ENCODE measurements at places on chromosomes 7 and 10.

GRCh38 chr10:79116801-79117723 lies 48.3 kb downstream of the ZMIZ1 start:
- peak; percentile 84 for DNase-seq

DNA sequence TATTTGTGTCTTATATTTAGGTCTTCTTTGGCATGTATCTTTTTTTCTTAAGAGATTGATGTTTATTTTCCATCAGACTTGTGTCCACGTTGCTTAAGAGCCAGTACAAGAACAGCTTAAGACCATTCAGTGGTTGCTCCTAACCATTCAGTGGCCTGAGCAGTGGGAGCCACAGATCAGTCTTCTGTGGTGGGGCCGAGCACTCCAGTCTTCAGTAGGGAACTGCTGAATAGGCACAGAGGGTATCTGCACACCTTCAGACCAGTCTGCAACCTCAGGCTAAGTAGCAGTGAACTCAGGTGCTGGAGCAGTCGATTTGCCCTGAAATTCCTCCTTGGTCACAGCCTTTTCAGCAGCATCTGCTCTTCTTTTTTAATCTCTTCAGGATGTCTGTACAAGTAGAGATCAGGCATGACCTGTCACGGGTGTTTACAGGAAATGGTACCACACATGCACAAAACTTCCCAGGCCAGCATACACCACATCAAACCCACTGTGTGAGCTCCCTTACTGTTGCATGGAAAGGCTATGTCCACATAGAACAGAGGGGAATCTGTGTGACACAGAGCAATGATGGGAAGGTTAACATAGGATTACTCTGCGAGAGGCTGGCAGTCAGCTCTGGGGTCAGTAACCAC lies 51.5 kb downstream of the FAM107B start:
- DNase-seq = no peak

DNA sequence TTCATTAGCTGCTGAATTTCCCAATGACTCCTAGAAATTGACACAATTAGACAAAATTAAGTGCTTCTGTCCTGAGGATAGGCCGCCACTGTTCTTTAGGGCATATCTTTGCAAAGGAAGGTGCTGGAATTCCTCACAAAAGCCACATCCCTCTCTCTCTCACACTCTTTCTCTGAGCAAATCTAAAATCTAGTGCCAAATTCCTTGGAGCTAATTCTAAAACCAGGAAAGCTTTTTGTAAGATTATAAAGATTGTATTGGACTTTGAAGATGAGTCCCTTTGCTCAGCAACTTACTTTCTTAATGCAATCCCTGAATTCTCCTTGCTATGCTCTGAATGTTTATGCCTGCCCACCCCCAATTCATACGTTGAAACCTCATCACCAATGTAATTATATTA lies 288.9 kb downstream of the KCNMA1 start:
- no peak for DNase-seq

DNA sequence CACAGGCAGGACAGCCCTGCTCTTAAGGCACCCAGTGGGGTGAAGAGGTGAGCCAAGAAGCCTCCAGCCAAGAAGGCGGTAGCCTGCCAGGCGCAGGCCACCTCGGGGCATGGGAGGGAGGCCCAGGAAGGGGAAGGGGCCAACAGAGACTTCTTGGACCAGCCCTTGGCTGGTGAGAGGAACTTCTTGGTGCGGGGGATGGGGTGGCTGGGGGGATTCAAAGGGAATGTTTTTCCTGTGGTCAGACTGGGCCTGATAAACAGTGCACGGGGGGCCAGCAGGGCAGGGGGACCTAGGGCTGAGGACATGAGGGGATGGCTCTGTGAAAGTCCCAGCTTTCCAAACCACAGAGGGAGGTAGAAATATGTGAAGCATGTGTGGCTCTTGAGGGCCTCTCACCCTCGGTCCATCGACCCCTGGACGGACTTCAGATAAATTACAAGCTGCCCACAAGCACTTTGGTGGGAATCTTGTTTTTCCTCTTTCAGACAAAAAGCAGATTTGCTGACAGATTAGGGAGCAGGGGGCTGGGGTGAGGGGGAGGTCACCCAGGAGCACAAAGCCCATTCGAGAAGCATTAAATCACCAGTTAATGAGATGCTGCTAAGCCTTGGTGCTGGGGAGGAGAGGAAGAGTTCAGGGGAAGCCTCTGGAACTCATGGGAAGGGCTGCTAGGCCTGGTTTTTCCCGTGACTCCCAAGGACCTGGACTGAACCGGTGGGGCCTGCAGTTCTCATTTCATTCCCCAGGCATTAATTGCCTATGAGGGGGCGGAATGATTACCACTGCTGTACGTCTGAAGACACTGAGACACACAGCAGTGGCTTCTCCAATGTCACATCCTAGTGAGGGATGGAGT lies 11.3 kb downstream of the CRYGN start:
- no peak for DNase-seq

DNA sequence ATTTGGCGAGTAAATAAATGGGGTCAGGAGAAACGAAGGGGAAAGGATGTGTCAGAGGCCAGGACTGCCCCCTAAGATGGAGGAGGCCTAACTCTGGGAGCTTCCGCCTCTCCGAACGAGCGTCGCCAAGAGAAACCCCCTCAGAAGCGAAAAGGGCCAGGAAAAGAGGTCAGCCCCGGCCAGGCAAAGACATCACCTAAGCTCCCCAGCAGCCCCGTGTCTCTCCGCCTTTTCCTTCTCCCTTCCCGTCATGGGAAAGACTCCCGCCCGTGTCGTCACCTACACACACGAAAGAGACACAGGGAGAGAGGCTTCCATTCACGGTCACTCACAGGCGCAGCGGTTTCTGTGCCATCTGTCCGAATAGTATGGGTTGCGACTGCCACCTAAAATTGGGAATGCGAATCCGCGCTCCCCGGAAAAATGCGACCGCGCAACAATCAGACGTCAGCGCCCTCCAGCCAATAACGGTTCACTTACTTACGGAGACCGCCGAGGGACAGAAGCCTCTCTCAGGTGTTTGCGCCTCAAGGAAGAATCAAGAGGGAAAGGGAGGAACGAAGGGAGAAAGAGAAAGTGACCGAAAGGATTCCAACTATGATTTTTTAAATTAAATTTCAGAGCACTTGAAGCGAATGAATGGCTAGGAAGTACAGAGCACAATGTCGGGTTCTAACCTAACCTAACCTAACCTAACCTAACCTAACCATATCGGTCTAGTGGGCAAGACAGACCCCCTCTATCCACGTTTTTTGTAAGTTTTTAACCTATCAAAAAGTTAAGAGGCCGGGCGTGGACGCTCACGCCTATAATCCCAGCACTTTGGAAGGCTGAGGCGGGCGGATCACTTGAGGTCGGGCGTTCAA lies at the start of gene CWF19L1:
CWF19L1 (minus strand) TSS at position 400 of the 866 bp plus-strand sequence; CDS start at position 355, 45 bp downstream.
- DNase-seq = peak; percentile 81

- DNase-seq = no peak
These were observed 455.6 kb upstream of the FOXK1 start for GRCh38 chr7:4226524-4226882.

GRCh38 chr10:49598986-49599385 lies 11.1 kb upstream of the SLC18A3 start:
- DNase-seq = no peak

- DNase-seq = peak; percentile 88
These were observed 8.2 kb downstream of the TFR2 start for GRCh38 chr7:100632951-100633717.

DNA sequence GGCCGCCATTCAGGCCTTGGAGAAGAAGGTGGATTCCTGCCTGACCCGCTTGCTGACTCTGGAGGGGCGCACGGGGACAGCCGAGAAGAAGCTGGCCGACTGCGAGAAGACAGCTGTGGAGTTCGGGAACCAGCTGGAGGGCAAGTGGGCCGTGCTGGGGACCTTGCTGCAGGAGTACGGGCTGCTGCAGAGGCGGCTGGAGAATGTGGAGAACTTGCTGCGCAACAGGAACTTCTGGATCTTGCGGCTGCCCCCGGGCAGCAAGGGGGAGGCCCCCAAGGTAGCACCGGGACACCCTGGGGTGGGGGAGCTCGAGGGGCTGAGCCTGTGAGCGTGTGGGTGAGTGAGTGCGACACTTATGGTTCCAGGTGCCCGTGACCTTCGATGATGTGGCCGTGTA lies 4.5 kb downstream of the ZNF783 start:
- no peak for DNase-seq

DNA sequence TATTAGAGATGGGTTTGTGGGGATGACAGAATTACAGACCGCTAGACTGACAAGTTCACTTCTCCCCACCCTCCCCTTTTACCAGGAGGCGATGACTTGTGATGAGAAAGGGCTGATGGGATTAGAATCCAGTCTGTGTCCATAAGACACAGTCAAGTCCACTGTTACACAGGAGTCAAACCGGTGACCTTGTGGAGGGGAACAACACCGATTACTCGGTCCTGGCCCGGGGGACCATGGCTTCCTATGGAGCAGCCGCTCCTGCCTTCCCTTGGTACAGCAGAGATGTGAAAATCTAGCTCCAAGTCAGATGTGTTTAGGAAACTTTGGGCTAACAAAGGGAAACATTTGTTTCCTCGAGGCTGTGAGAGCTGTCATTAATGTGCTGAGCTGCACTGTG lies 105.5 kb downstream of the ACTR3B start:
- DNase-seq = no peak

DNA sequence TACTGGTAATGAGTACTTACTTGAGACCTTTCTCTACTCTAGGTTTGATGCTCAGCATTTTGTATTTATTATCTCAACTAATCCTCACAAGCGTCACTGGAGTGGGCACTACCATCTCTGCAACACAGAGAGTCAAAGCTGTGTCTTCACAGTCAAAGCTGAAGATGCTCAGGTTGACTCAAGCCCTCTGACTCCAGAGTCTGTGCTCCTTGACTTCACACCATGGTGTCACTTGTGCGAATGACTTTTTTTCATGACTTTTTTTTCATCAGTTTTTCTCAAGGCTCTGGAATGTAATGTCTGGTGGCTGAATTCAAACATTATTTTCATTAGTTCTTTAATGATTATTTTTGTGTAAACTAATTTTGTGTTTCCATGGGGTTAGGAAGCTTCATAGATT lies 30.4 kb upstream of the TARP start:
- DNase-seq = no peak

- DNase-seq = no peak
These were observed 182.9 kb downstream of the BMPER start for GRCh38 chr7:34087892-34088891.

DNA sequence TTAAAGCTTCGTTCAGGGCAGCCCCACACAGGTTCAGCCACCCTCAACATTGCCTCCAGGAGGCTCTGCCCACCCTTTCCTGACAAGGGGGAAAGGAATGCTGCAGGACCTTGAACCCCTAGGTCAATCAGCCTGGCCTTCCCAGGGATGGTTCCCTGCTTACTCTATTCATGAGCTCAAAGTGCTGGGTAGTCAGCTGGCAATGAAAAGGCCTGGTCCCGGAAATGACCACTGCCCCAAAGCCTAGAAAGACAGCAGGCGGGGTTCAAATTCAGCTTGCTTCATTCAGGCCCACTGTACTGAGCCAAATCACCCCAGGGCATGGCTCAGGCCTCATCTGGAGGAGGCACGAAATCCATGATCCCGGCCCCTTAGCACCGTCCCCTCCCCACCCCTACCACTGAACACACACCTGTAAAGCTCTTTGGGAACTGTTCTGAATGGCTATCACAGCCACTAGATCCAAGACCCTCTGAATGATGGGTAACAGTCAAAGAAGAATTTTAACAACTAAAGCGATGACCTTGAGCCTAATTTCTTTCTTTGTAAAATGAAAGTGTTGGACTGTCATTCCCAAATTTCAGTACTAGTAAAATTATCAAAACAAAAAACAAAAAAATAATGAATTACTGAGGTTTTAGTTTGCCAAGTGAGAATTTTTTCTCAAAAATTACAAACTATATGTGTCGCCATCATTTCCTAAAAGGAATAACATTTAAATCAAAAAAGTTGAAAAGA lies 1.0 kb downstream of the URGCP start:
- no peak for DNase-seq

DNA sequence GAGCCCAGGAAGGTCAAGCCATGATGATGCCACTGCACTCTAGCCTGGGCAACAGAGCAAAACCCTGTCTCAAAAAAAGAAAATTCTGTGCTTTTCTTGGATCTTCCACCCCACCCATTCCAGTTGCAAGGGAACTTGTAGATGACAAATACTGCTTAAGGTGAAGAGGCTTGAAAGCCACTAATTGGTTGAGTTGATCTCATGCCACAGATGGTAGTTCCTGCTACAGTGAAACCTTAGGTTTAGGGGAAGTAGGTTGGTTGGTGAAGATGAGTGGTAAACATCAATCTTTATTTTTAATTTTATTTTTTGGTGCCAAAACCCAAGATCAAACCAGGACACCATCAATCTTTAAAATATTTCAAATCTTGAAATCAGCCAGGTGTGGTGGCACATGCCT lies 2.9 kb upstream of the GDI2 start:
- DNase-seq = peak; percentile 36

- DNase-seq = no peak
These were observed 60.3 kb downstream of the COBL start for GRCh38 chr7:51256209-51256781.

DNA sequence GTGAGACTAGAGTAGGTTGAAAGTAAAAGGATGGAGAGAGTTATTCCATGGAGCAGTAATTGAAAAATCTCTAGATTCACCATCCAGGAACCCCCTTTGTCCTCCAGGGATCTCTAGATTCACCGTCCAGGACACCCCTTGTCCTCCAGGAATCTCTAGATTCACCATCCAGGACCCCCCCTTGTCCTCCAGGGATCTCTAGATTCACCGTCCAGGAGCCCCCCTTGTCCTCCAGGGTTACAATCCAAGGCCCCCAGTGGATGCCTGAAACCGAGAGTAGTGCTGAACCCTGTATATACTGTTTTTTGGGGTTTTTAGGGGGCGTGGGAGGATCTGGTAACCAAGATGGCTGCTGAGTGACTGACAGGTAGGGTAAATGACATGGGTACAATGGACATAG lies 38.3 kb upstream of the PPP2R2D start:
- DNase-seq = no peak

- DNase-seq = no peak
These were observed 138.0 kb downstream of the PPP1R9A start for GRCh38 chr7:95045236-95045923.

DNA sequence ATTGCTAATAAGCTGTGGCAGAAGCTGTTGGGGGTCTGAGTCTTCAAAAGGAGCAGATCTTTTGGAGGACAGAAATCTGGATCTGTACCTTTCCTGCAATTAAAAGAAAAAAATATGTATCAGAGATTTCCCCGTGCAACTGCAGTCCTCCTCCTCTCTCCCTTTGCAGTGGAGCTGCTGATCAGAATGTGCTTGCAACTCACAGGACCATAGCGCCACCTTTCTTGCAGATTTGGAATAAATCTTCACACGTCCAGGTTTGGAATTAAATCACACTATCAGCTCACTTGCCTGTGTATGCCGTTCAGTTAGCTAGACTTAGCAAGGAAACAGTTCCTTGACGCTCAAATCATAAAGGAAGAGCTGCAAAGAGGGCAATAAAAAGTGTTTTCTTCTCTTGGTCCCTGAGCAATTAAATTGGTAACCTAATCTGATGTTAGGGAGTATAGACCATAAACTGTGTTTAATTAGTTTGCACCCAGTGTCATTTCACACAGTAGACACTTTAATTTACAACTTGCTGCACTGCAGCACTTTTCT lies 77.4 kb downstream of the PON1 start:
- peak; percentile 32 for DNase-seq

GRCh38 chr7:157412021-157412443 lies 75.2 kb downstream of the DNAJB6 start:
- no peak for DNase-seq

Measured in GM20000 (cell line).